Vagina (tissue), 2 donors: ENCODE measurements at places on chromosomes 5 and 9.

DNA sequence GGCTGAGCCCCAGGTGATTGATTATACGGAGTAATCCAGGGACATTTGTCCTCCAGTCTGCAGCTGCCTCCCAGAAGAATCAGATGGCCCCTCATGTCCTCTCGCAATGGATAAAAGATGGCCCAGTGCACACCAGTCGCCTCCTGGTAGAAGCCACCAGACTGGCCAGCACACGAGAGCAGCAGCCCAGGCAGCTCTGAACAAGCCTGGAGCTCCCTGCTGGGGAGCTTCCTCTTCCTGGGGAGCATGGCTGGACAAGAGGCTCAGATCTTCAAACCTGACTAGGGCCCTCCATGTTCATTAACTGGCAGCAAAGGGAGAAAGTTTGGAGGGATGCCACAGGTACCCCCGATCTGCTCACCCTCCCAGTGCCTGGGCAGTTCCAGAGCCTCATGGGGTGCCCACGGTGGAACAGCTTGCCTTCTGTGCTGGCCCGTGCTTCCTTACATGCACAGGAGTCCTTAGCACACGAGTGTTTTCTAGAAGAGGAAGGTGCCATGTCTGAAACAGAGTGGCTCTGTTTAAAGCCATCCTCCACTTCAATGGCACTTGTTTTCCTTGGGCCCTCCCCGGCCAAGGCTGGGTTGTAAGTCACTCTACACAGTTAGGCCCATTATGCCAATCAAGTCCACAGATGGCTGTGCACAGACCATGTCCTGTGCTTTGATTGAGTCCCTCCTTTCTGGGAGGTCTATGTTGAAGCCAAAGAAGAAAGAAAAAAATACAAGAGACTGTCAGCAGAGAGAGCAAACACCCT, 75.6 kb downstream of the PRRT1B start:
- DNase-seq: no peak

- DNase-seq: no peak
These were observed 233.3 kb upstream of the TAS2R1 start for GRCh38 chr5:9863486-9863885.

- no peak for DNase-seq
These were observed 25.2 kb upstream of the PLAC8L1 start for GRCh38 chr5:146130440-146131045.

- no peak for DNase-seq
These were observed 83.4 kb upstream of the DMRT1 start for GRCh38 chr9:758146-758545.

DNA sequence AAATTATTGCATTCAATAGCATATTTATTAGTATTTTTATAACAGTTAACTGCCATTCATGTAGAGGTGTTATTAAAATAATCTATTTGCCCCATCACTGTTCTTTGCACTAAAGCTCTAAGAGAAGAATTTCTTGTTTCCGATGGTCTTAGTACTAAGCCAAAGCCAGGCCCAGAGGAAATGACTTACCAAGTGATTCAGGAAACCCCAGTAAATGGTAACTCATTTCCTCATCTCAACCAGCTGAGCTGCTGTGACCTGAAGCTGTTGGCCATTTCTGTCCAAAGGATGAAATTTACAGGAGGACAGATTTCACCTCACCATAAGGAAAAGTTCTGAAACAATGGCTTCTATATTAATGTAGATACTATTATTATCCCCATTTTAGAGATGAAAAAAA, 117.0 kb downstream of the PIK3R1 start:
- DNase-seq: no peak

GRCh38 chr5:115857626-115858349, 16.1 kb downstream of the AP3S1 start:
- DNase-seq: no peak

DNA sequence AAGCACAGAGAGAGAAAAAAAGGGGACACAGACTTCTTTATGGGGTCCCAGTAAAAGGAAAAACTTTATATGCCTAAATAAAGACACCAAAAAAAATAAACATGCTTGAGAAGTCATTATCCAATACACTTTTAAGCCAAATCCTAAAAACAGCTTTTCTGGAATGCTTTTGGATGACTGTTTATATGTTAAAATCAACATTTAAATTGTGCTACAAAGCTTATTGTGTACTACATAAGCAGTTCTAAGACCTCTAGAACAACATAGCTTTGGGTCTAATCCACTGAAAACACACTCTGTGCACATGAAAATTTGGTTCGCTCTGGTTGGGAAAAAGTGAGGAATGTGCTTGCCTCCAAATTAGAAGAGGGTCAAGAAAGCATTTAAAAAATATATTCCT, 92.5 kb downstream of the EBF1 start:
- DNase-seq: no peak

DNA sequence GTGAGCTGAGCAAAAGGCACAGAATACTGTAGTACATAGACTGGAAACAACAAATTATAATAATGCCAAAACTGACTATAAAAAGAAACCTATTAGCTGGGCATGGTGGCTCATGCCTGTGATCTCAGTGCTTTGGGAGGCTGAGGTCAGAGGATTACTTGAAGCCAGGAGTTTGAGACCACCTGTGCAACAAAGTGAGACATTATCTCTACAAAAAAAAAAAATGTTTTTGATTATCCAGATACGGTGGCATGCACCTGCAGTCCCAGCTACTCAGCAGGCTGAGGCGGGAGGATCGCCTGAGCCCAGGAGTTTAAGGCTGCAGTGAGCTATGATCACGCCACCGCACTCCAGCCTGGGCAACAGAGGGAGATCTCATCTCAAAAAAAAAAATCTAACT, 175.9 kb downstream of the TTC39B start:
- no peak for DNase-seq

GRCh38 chr5:39284552-39284951, 65.2 kb upstream of the FYB1 start:
- no peak for DNase-seq

GRCh38 chr5:149062371-149063016, 368 bp downstream of the SH3TC2 start:
- no peak for DNase-seq

DNA sequence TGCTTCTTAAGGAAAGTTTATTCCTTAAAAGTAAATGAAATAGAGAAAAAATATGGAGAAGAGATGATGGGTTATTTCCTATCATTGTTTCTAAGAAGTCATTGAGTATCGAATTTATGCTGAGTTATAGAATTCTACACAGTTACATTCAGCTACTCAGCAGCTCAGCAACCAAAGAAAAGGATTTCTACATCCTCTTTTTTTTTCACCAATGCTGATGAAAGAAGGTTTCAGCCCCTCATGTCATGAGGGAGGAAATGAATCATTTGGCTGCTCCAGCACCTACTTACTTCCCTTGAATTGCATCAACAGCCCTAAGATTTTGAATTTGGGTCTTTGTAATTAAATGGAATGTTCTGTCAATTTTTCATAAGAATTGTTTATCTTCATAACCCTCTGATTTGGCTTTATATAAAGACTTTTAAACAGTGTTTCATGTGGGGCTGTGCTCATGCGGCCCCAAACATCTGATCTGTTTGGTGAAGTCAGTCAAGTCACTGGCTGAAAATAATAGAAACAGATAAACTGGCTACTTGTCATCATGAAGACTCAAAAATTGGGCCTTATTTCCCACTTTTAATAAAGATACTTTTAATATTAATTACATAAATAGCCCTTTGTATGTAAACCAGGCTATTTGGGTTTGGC, 18.5 kb upstream of the SNX2 start:
- no peak for DNase-seq

GRCh38 chr5:169174923-169175322, 126.0 kb downstream of the SLIT3 start:
- no peak for DNase-seq

- DNase-seq: no peak
These were observed 150.3 kb downstream of the NR2F1-AS1 start for GRCh38 chr5:93430673-93431199.

- no peak for DNase-seq
These were observed at the start of gene RAPGEF1 for GRCh38 chr9:131739959-131740648. Gene RAPGEF1 (minus strand): TSS chr9:131740076. CDS start chr9:131739830, 246 bp downstream.

DNA sequence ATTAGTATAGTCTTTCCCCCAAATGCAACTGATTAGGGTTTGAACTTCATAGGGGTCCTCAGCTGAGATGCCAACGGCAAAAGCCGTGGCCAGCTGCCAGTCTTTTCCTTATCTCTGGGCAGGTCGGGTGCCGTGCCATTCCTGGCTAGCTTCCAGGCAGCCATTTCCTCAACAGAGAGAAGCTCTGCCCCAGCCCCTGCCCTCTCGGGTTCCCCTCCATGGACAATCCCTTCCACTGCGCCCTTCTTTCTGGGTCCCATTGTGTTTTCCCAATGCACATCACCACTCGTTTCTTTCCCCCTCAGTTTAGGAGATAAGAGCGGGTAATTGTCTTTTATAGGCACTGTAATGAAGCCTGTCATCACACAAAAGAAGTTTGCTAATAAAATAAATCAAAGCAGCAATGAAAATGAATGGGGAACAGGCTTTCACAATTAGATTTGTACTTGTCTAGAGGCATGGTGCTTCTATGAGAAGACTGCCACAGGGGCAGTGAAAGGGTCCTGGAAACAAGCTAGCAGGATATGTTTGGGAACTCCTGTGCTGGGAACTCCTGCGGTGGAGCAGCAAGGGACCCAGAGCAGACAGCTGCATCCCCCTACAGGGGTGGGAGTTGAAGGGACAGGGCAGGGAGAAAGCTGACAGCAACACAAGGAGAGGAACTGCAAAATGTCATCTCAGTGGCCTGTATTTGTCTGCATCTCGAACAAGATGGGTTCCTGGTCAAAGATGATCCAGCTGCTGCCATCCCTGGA, 48.0 kb upstream of the SAP30L start:
- no peak for DNase-seq

DNA sequence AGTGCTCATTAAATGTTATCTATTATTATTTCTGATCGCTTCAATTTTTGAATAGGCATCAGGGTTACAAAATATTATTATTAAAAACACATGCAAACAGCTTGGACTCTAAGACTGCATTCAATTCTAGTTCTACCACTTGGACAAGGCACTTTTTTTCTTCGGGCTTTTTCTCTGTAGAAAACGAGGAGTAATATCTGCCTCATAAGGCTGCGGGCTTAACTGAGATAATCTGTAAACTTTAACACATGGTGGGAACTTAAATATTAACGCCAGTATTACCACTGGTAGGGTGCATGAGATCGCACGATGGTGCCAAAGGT, 511 bp upstream of the SPDL1 start:
- DNase-seq: no peak

GRCh38 chr5:134459491-134459890, 47.8 kb upstream of the CDKN2AIPNL start:
- DNase-seq: no peak

- DNase-seq: no peak
These were observed 20.7 kb downstream of the LHX2 start for GRCh38 chr9:124032247-124032646.

- DNase-seq: no peak
These were observed 13.9 kb downstream of the FAM193B start for GRCh38 chr5:177540438-177540837.

DNA sequence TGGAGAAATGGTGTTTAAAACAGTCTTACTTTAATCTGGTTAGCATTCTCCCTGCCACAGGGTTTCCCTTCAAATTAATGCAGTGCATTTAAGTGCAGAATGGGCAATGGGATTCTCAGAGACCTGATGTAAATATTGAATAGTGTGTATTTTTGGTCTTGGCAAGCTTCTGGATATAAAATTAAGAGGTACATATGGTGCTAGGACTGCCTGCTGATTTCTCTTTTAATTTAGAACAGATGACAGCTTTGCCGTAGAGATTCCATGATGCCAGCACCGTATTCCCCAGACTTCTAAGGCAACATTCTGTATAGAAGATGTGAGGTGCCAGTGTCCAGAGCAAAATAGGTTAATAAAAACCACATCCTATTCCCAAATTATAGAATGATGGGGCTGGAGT, 1.9 kb downstream of the MTAP start:
- DNase-seq: no peak

- no peak for DNase-seq
These were observed 100.1 kb downstream of the PLCXD3 start for GRCh38 chr5:41410307-41410706.

- no peak for DNase-seq
These were observed 169.6 kb upstream of the GNA14 start for GRCh38 chr9:77817590-77818311.

- no peak for DNase-seq
These were observed 39.6 kb downstream of the SFXN1 start for GRCh38 chr5:175517824-175518450.

DNA sequence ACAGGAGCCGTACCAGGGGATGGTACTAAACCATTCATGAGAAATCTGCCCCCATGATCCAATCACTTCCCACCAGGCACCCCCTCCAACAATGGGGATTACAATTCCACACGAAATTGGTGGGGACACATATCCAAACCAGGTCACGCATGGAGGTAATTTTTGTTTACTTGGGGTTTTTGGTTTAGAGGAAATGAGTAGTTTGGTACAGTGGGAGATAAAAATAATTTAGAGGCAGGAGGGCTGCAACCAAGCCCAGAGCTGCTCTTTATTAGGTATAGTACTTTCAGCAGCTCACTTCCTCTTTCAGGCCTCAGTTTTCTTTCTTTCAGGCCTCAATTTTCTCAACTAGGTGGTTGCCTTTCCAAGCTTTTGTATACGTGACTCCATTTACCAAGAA, 23.2 kb downstream of the PRUNE2 start:
- DNase-seq: no peak

GRCh38 chr5:127014573-127014972, 15.8 kb downstream of the MARCHF3 start:
- no peak for DNase-seq
